ENCODE measurements at places on chromosomes 7 and 10.
A peak's percentile ranks its signal among the peaks of the same experiment; 100 is the strongest.

- DNase-seq = no peak
Measured at GRCh38 chr10:49015700-49016099, 76.1 kb upstream of the LRRC18 start.

- DNase-seq = no peak
Measured at GRCh38 chr7:52249741-52250140, 785.7 kb upstream of the POM121L12 start.

DNA sequence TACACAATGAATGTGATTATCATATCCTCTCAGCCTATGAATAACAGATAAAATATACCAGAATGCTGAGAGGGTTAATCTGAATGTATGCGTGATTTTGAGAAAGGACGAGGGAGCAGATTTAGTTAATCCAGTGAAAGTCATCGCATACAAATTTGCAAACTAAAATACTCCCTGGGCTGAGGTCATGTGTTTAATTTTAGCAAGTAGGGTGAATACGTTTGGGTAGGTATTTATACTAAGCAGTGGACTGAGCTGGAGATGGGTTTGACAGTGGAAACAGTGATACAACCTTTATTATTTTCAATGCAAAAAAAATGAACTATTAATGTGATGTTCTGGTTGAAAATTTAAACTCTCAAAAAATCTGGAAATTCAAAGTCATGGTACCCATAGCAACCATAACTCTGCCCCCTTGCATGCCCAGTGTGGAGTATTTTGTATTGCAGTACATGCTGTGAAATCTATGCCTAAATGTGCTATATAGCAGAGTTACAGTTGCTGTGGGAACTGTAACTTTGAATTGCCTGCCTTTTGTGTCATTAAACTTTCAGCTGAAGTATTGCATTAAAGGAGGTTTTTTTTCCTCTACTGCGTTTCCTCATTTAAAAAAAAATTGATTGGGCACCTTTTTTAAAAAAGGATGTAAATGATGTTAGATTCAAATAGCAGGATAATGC lies 9.5 kb upstream of the ARID5B start:
- no peak for DNase-seq

- peak; percentile 34 for DNase-seq
Measured at GRCh38 chr7:100509231-100509630, 25.5 kb downstream of the NYAP1 start.

GRCh38 chr10:128411643-128412042 lies 285.4 kb upstream of the MKI67 start:
- DNase-seq = no peak

GRCh38 chr10:128839701-128840100 lies 627.3 kb upstream of the MGMT start:
- DNase-seq = no peak

- peak; percentile 69 for DNase-seq
Measured at GRCh38 chr10:14397066-14397465, 66.3 kb upstream of the FRMD4A start.

DNA sequence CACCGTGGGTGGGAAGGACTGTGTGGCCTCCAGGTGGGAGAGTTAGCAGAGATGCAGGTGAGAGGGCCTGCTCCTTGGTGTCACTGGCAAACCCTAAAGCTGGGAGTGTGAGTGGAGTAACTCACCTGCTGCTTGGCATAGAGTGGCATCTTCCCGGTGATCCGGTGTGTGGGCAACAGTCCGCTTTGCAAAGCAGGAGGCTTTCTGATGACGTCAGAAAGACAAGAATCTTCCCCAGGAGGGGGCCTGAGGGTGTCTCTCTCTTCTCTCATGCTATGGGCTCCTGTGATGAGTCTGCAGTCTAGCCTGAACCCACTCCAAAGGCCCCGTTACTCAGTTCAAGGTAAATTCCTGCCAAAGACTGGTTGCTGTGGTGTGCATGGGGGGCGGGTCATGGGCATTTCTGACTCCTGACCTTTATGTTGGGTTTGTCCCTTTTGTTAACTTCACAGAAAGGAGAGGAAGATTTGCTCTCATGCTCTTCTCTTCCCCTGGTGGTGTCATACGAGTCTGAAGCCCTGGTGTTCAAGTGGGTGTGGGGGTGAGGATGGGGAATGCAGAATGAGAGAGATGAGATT lies 187.9 kb downstream of the GATA3 start:
- no peak for DNase-seq

DNA sequence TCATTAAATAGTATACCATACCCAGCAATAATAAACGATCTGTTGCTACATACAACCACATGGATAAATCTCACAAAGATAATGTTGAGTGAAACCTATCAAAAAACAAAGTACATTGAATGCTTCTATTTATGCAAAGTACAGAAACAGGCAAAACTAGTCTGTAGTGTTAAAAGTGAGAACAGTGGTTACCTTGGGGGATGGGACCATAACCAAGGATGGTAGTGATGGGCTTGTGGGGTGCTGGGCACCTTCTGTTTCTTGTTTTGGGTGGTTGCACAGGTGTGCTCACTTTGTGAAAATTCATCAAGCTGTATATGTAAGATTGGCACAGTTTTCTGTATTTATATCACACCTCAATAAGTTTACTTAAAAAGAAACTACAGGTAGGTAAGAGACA lies 105.7 kb downstream of the ATE1 start:
- no peak for DNase-seq

- no peak for DNase-seq
Measured at GRCh38 chr7:77413128-77413527, 3.0 kb downstream of the GSAP start.

- DNase-seq = peak; percentile 51
Measured at GRCh38 chr10:28054228-28054860, 55.5 kb upstream of the ODAD2 start.

DNA sequence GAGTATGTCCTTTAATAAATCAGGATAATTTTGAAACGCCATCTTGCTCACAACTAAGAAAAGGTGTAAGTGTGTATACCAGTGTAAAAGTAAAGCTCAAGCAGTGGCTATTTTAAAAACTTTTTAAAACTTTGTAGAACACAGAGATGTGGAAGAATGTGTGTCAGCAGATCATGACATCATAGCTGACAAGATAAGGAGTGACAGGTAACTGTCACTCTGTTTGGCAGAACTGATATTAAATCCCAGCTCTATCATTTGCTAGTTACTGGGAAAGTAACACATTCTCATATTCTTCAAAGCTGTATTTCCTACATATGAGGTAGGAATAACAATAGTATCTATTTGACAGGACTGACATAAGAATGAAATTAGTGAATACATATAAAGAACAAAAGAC lies 63.9 kb upstream of the RNF148 start:
- DNase-seq = no peak

- no peak for DNase-seq
Measured at GRCh38 chr10:73802276-73802991, 9.0 kb downstream of the NDST2 start.

DNA sequence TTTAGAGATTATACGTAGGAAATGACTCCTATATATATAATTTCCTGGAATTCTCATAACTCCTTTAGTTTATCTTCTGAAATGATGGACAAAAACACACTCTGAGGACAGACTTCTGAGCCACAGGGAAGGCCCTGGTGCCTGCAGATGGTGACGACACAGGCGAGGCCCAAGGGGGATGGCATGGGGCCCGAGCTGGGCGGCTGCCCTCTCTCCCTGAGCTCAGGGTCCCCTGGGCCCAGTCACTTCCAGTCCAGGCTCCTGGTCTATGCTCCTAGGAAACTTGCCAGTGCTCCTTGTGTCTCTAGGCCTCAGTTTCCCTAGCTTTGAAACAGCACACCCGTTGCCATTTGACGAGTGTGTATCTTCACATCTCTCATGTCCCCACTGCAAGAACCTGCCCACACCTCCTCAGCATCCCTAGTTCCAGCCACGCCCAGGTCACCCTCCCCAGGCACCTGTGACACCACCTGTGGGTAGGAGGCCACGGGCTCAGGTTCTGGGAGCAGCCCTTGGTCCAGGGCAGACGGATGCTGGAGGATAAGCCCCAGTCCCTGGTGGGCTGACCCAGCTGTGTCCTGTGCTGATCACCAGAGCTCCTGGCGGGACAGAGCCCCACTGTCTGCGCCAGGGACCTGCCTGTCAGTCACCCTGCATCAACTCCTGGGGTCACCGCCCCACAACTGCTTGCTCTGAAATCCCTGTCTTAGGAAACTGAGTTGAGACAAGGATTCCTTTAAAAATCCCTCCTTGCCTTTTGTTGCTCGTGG lies 23.4 kb upstream of the SHH start:
- DNase-seq = no peak

- DNase-seq = peak; percentile 24
Measured at GRCh38 chr10:131972474-131973071, 9.2 kb downstream of the BNIP3 start.

DNA sequence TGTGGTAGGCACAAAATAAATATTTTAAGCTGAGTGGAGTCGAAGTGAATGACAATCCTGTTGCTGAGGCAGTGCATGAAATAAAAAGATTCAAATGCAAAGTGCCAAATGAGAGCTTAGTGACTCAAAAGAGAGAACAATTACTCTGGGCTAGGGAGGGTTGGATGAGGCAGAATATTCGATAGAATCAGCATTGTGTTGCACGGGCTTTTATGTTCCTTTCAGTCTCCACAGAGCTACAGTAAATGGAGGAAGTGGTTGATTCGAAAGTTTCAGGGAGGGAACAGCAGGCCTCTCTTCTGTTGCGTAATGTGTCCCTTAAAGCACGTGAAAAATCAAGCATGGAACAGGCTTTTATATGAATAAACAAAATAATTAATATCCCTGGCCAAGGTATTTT lies 599.3 kb upstream of the CELF2 start:
- DNase-seq = no peak

DNA sequence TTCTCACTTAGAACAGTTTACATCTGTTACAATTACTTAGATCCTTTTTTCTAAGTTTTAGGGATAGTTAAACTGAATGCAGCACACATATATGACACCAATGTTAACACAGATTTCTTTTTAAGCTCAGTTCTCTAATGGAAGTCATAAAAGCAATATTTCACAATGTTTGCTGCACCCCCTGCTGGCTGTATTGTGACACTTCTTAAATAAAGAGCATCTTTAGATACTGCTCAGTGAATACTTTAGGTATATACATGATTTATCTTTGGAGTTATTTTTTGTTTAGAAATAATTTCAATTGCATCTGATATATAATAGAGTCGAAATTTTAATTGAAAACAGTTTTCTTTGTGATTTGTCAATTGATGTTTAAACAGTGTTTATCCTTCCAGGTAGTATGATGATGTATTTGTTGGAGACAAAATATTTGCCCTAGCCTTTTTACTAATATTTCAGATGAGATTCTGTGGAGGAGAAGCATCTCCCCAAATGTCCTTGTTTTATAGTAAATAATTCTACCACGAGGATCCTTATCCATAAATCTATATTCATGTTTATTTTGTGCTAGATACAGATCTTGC lies 174.4 kb downstream of the ST7 start:
- peak; percentile 51 for DNase-seq

DNA sequence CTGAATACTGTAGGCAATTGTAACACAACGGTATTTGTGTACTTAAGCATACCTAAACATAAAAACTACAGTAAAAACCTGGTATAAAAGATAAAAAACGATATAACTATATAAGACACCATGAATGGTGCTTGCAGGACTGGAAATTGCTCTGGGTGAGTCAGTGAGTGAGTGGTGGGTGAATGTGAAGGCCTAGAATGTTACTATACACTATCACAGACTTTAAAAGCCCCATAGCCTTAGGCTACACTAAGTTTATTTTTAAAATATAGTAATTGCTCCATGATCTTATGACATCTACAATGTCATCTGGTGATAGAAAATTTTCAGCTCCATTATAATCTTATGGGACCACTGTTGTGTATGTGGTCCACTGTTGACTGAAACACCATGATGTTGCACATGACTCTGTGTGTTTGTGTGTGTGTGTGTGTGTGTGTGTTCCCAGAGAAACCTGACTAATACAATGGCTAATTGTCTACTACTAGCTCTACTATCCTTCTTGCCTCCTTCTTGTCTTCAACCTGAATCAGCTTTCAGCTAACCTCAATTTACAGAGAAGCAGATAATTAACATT lies 27.6 kb upstream of the PRPF18 start:
- no peak for DNase-seq

DNA sequence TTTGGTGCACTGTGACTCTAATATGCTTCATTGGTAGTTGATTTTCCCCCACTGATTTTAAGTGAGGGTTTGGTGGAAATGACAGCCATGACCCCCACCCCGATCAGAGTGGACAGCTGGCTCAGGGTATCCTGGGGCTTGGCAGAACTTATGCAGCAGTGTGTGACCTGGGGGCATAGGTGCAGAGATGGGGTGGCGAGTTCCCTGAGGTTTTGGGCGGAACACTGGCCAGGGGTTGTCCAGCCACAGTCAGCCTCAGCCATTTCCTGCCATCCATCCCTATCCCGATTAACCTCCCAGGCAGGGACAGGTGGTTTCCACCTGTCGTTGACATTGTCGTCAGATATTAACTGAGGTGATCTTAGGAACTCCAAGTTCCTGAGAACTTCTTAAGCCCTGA lies 155.8 kb upstream of the CHST15 start:
- DNase-seq = no peak

DNA sequence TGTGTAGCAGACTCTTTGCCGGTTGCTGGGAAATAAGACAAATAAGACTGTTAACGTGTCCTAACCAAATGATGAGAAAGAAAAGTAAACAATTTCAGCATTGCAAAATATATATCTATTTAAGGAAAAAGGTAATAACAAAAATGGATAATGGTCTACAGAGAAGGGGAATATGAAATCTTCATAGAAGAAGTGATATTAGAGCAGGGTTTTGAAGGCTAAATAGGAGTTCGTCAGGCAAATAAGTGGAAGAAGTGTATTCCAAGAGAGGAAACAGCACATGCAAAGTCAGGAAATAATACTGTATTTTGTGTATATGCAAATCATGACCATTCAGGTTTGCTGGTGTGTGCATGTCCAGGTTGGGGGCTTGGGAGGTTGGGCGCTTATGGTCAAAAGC lies 55.3 kb upstream of the OSBPL3 start:
- no peak for DNase-seq

GRCh38 chr7:157096286-157097055 lies 42.3 kb upstream of the UBE3C start:
- no peak for DNase-seq

DNA sequence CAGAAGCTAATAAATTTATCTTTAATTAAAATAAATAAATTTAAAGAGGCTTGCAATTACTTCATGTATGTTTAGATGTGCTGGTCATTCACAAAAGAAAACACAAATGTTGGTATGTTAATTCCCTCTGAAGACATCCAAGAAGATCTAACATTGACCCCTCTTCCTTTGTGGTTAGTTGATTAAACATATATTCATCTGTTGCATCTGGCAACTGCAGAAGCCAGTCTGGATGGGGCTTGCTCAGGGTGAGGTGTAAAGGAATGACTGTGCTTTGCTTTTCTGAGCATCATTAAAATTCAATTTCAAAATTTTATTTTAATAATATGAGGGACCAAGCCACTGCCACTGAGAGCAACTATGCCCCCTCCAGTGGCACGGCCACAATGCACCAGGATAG lies 36.4 kb upstream of the FERD3L start:
- no peak for DNase-seq

- no peak for DNase-seq
Measured at GRCh38 chr7:83617858-83618257, 31.1 kb downstream of the SEMA3E start.

All from right lung (tissue), 10 donors.